Transverse colon (tissue), 4 donors: ENCODE measurements at places on chromosomes 3 and 15.
A peak's percentile ranks its signal among the peaks of the same experiment; 100 is the strongest.

DNA sequence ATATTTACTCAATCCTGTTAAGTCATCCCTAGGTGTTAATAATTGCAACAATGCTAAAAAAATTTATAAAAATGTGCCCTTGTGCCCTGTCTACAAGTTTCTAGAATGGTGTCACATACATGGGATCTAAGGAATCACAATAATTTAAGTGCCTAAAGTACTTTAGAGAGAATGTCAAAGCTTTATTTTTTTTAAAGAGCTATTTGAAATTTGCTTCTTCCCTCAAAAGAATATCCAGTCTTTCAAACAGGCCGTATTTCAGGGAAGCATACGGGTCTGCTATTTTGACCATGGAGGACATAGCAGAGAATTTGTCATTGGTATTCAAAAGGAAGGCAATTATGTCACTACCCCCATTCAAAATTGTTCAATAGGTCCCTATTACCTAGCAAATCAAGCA lies 29.7 kb downstream of the MEIS2 start:
- DNase-seq = no peak

- no peak for DNase-seq
These were observed 499.9 kb downstream of the TBL1XR1 start for GRCh38 chr3:176697284-176697889.

- no peak for DNase-seq
These were observed 46.7 kb downstream of the TLE3 start for GRCh38 chr15:70050970-70051369.

GRCh38 chr3:126184465-126185000 lies 4.1 kb upstream of the ALDH1L1 start:
- DNase-seq = no peak

GRCh38 chr3:175129126-175129525 lies 270.0 kb downstream of the NAALADL2 start:
- no peak for DNase-seq

DNA sequence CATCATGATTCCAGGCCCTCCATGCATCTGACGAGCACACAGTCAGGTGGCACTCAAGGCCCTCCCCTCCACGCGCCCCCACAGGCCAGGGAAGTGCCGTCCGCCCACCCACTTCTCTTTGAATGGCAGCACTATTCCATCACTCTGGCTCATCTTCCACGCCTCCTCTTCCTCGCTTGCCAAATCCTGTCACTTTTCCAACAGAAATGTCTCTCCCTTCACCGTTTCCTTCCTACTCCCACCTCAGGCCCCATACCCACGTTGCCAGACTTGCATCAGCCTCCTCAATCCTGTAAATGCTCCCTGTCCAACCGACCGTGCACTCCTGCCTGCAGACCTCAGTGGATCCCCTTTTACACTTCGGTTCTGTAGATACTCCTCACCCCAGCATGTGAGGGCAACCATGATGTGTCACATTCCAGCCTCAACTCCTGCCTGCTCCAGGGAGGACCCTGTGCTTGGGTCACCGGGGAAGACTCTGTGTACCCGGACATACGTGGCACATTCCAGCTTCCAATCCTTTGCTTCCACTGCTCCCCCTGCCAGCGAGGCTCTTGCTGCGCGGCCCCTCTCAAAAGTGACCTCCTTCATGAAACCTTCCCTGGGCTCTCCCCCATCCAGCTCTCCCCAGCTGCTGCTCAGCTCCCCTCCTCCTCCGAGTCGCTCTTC lies 29.6 kb downstream of the ADCY5 start:
- no peak for DNase-seq

DNA sequence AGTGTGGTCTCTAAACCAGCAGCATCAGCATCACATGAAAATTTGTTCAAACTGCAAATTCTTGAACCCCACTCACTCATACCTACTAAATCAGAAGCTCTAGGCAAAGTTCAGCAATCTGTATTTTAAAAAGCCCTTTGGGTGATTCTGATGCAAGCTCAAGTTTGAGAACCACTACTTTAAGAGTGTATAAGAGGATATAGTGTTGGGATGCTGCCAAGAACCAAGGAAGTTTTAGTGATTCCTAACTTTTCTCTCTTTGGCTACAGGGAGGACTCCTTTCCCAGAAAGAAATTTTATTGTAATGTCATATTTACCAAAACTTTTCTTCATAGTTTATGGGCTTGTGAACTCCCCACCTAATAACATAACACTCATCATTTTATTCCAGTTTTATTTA lies 422.2 kb downstream of the TBC1D5 start:
- DNase-seq = no peak

DNA sequence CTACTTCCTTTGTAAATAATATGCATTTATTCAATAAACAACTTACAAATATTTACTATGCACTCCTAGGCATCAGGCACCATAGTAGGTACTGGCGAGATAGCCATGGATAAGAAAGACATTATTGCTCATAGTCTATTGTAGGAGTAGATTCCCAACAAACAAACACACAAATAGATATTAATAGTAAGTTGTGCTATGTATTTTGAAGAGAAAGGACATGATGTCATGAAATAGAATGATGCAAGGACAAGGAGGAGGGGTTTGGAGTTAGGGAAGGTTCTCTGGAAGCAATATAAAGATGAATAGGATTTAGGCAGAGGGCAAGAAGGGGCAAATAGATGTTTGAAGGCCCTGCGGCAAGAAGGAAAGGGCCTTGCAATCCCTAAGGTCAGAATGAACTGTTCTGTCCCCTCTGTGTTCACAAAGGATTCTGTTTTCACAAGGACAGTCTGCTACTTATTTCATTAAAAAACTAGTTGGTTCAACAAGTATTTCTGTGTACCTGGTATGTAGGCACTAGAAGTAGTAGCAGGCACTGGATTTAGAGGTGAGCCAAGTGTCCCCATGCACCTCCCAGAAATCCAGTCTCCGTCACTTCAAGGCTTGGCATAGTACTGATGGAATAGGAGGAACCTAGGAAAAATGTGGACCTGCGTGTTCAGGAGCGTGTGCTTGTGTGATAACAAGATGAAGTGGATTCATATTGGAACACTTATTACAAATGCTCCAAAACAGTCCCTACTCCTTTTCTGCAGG lies 231.8 kb upstream of the TPRG1 start:
- DNase-seq = no peak

DNA sequence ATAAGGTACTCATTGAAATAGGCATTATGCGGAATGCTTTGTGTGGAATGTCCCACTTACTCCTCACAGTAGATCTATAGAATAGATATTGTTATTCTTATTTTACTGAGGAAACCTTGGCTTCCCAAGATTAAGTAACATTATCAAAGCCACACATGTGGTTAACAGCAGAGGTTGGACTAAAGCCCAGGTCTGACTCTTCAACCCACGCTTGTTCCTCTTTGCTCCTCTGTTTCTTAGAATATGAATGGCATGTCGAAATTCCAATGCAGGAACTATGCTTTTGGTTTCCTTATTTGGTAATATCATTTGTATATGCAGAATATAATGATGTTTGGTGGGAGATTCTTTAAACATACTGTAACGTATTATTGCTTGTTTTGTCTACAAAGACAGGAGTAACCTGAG lies 818.8 kb upstream of the LMCD1 start:
- no peak for DNase-seq

DNA sequence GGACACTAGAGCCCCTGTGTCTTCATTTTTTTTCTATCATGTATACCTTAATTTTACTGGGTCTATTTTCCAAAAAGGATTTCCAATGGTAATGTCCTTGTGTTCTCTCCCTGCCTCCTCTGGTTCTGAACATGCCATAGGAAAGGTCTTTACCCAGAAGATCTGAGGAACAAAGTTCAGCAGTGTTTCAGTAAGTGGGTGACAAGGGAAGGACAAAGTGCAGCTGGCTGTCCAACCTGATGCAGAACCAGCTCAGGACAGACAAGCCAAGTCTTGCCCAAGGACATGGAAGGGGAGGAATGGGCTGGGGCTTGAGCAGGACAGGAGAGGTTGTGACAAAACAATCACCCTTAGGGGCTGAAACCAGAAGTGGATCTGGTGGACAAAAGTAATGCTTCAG lies 61.2 kb upstream of the STRIT1 start:
- no peak for DNase-seq

GRCh38 chr3:157231071-157231470 lies 71.1 kb upstream of the CCNL1 start:
- DNase-seq = no peak

DNA sequence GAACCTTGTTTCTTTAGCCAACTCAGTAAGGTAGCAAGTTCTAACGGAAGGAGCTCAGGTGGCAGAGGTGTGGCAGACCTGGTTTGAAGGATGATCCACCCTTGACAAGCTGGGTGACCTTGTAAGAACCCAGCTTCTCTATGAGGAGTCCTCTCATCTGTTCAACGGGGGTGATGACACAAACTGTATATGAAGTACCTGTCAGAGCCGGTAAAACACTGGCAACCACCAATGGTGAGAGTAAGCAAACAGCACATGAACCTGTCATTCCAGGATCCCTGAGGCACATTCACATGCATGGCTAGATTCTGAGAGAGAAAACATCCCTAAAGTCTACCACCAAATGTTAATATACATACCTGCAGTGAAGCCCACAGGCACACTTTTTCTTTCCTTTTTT lies 2.4 kb downstream of the SCAP start:
- DNase-seq = no peak

DNA sequence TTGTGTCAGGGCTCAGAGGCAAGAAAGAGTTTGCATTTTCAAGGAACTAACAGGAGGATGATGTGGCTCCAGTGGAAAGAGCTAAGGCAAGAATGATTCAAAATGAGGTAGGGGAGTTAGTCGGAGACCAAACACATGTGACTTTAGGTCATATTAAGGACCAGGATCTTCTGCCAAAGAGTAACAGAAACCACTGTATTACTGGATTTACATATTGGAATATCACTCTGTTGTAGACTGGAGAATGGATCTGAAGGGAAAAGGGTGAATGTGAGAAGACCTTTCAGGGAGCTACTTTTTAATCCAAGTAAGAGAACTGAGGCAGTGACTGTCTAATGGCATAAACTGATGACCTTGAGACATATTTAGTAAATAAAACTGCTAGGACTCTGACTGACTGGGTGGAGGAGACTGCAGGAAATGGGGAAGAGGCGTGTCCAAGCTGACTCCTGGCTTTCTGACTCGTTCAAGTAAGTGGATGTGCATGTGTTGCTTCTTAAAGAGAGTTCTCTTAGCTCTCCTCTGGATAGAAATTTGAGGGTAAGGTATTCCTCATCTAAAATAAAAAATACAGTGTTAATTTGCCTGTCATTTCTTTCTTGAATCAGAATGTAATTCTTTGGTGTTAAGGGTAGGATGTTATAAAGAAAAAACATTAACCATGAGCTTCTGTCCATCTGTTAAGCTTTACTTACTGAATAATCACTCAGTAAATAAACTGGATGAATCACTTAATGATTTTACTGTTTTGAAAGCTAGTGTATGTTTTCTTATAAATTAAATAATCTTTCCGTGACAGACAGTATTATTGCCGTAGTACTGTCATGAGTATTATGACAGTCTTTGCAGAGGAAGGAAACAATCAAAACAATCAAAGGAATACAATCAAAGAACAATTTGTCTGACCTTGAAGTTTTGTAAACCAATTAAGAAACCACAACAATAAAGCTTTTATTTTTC lies 58.3 kb upstream of the CFAP20DC start:
- DNase-seq = no peak

DNA sequence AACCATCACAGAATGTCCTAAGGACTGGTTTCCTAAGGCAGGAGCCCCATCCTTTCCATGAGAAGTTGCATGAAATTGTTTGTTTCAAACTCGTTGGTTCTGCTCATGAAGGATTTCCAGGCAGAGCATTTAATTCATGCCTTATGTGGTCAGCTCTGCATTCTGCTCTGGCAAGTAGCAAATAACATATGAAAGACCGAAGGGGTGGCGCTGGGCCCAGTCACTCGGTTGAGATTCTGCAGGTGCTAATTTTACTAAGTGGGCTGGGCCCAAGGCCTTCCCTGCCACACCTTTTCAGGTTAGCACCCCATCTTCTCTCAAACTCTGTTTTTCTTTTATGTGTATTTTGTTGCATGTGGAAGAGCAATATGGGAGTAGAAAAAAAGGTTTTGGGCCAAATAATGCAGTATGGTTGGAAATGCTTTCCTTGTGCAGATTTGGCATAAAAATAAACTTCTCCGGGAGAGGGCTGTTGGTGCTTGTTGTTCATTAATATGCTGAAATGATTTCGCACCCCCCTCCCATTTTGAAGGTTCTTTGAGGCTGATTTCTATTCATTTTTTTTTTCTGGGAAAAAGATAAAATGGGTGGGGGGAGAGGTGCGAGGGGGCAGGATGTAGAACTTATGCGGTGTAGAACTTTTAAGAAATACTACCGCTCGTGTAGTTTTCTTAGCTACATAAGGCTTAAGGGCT lies 182.9 kb upstream of the FEZF2 start:
- no peak for DNase-seq

GRCh38 chr3:99683465-99683864 lies 45.1 kb downstream of the COL8A1 start:
- no peak for DNase-seq

GRCh38 chr3:138072796-138073195 lies 42.6 kb downstream of the DZIP1L start:
- DNase-seq = no peak

DNA sequence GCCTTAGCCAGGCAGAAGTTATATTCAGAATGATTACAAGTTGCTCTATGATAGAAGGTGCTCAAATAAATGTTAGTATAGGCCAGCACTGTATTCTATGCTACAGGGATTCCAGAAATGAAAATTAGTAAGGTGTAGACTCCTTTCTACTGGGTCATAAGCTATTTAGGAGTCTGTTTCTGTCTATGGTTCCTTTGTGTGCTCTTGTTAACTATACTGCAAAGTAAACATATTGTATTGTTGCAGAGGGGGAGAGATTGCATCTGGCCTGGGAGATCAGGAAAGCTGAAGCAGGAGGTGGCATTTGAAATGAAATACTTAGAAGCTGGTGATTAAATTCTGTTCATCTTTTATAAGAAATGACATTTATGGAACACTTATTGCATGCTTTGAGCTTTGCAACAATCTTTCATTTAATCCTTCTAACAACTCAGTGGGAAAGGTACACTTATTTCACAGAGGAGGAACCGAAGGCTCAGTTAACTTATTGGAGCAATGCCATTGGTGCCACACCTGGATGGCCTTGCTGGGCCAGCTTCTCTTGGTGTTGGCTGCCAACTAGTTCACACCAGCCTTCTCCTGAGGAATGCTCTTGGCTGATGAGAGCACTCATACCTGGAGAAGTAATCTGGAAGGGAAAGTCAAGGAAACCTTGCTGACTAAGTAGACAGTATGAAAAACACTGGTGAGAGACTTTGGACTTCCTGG lies 39.1 kb downstream of the ABHD5 start:
- peak; percentile 75 for DNase-seq

DNA sequence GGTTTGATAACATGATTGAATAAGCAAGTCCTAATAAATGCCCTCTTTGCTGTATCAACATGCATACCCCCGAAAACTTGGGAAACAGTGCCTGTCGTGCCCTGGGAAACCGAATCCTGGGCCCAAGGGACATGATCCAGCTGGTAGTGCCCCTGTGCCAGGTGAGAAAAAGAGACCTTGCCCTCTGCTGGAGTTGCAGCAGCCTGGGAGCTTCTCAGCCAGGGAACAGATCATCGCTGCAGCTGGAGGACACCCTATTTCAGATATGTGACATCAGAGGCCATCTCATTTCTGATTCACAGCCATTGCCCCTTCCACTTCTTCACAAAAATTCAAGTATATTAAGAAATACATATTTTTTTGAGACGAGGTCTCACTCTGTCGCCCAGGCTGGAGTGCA lies 32.3 kb downstream of the STOML1 start:
- DNase-seq = no peak

GRCh38 chr3:116005404-116005803 lies 382.1 kb downstream of the GAP43 start:
- DNase-seq = no peak
